ENCODE measurements at places on chromosomes 2 and 18.
A peak's percentile ranks its signal among the peaks of the same experiment; 100 is the strongest.

- DNase-seq = no peak
Observed at GRCh38 chr18:61953161-61953560, 60.4 kb upstream of the RNF152 start.

GRCh38 chr2:143398781-143399180, 269.6 kb downstream of the ARHGAP15 start:
- peak; percentile 46 for DNase-seq

DNA sequence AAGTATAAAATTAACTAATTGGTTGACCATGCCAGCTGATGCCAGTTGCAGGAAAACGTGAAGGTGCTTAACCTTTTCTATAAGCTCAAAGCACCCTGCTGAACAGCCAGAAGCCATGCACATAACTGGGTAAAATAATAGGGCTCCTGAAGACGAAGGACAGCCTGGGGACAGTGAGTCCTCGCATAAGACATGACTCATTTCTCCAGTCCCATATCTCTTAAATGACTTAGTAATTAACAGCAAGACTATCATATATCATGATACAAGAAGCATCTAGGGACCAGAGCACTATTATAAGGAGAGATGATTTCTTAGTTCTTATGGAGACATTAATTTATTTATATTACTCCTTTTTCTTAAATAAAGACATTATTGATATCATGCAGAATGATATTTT, 100.5 kb upstream of the DOK6 start:
- DNase-seq = no peak

- no peak for DNase-seq
Observed at GRCh38 chr2:71857636-71858035, 290.0 kb downstream of the CYP26B1 start.

- no peak for DNase-seq
Observed at GRCh38 chr2:190515687-190516086, 18.8 kb downstream of the NEMP2 start.

GRCh38 chr2:134253804-134254203, at the start of gene MGAT5:
Gene MGAT5 (plus strand): TSS chr2:134254072. CDS start chr2:134254404, 332 bp downstream.
- DNase-seq = peak; percentile 77

DNA sequence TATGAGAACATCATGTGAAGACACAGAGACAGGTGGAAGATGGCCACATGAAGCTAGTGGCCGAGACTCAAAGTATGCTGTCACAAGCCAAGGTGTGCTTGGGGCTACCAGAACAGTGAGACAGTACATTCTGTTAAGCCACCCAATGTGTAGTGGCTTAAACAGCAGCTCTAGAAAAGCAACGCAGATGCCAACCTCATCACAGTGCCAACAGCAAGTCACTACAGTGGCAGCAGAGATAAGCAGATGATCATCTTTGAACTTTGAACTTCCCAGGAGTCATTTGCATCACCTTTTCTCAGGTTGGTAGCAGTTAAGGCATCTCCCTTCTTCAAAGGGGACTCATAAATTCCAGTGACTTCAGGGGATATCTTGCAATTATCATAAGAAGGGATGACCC, 394.4 kb downstream of the LRP1B start:
- DNase-seq = no peak
